ENCODE measurements at places on chromosomes 1 and 21.
A peak's percentile ranks its signal among the peaks of the same experiment; 100 is the strongest.

DNA sequence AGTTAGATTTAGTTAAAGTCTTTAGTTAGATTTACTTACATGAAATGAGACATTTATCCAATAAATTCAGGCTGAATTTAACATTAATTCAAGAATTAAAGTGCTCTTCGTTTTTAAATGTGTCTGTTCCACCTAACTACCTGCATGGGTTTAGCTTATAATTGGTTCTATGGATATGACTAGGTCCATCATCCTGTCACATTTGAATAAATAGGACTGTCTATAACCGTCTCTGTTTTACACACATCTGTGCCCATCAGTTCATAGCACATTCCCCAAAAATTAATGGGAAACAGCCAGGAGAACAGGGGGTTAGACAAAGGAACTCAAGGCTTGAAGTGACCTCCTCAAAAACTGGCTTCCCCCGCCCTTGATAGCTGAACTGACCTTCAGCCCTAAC, 219.6 kb downstream of the MRPL39 start:
- DNase-seq: no peak
- no peaks in the 10 kb centered on the region for H3K4me1 ChIP-seq
- H3K36me3 ChIP-seq: no peaks in the 10 kb centered on the region
- H3K27ac ChIP-seq: no peak overlapping the region

DNA sequence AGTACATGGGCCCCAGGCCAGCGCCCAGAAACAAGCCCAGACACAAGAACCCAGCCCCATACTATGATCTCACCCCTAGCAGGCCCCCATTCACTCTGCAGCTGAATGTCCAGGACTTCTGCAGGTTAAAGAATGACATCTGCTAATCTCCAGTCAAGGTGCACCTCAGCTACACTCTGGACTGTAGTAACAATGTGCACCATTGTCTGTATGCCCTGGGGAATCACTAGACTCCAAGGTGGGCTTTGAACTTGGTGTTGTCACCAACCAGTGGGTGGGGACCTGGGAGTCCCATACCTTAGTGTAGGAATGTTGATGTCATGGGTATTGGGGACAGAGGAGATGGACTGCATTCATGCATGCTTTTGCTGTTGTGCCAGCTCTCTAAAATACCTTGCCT, 10.3 kb downstream of the KCNE1 start:
- DNase-seq: no peak
- H3K27ac ChIP-seq: no peak overlapping the region
- H3K36me3 ChIP-seq: no peaks in the 10 kb centered on the region
- no peak overlapping the region for H3K4me3 ChIP-seq
- no peaks in the 10 kb centered on the region for H3K27me3 ChIP-seq

- no peak overlapping the region for H3K27ac ChIP-seq
- H3K4me3 ChIP-seq: no peak overlapping the region
- no peak for DNase-seq
- no peaks in the 10 kb centered on the region for H3K36me3 ChIP-seq
- peaks cover 8% of the 10 kb centered on the region for H3K4me1 ChIP-seq
- H3K27me3 ChIP-seq: no peaks in the 10 kb centered on the region
These were observed 171.9 kb upstream of the RAB4A start for GRCh38 chr1:229098903-229099578.

DNA sequence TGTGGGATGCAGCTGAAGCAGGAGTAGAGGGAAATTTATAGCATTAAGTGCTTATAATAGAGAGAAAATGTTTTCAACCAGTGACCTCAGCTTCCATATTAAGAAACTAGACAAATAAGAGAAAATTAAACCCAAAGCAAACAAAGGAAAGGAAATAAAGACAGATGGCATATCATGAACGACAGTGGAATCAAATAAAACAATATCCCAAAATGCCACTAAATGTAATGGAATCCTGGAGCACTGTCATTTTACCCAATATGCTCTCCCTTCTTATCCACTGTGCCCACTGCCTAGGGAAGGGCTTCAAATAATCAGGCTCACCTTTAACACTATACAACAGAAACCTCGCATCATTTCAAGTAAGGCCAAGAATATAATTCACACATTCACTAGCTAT, 12.4 kb upstream of the CCN1 start:
- peak overlapping the region; percentile 84 for H3K27ac ChIP-seq
- H3K36me3 ChIP-seq: no peaks in the 10 kb centered on the region
- no peak overlapping the region for H3K4me3 ChIP-seq

DNA sequence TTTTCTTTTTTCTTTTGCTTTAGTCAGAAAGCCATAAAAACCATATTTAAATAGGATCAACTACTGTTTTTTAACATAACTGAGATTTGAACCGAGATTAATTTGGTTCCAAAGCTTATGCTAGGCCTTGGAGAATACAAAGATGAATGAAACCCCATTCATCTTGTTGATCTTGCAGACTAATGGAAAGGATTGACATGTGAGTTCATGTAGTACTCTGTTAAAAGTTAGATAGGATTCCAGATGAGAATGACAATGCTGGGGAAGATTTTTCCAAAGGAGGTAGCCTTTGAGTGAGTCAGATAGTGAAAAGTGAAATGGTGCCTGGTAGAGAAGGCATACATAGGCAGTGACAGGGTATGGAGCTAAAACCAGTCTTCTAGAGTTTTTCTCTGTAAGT, 22.7 kb downstream of the RBM15 start:
- no peaks in the 10 kb centered on the region for H3K27me3 ChIP-seq
- H3K4me1 ChIP-seq: no peaks in the 10 kb centered on the region
- DNase-seq: no peak
- no peak overlapping the region for H3K4me3 ChIP-seq
- no peak overlapping the region for H3K27ac ChIP-seq

Data from ascending aorta (tissue), 2 donors.